ENCODE measurements at places on chromosomes 2 and 18. TPM values are rescaled to one million over a fixed set of nuclear protein-coding genes. Genes with fewer than 3 reads are reported as not detected.

DPYSL5 gene
- total RNA-seq: not detected

ASNSD1 gene
- 33.0 TPM for total RNA-seq

ELOA2 gene
- not detected for total RNA-seq

TWIST2 gene
- total RNA-seq: 0.19 TPM

NOL4 gene
- 0.65 TPM for total RNA-seq

FN1 gene
- 1,402 TPM for total RNA-seq

TCF7L1 gene
- total RNA-seq: 3.6 TPM

MATN3 gene
- total RNA-seq: 0.05 TPM

SPATA3 gene
- not detected for total RNA-seq

DSG1 gene
- 0.61 TPM for total RNA-seq

CNTNAP5 gene
- not detected for total RNA-seq

CYRIA gene
- 4.3 TPM for total RNA-seq

PROC gene
- total RNA-seq: 376 TPM

TSPYL6 gene
- total RNA-seq: under 0.01 TPM

RNPEPL1 gene
- 32.8 TPM for total RNA-seq

RASGRP3 gene
- total RNA-seq: 8.7 TPM

CCDC74B gene
- total RNA-seq: 0.09 TPM

TMEM178A gene
- 0.42 TPM for total RNA-seq

BOLA3 gene
- 9.5 TPM for total RNA-seq

LAPTM4A gene
- total RNA-seq: 69.1 TPM

ARHGAP25 gene
- total RNA-seq: 6.4 TPM

TMEM247 gene
- not detected for total RNA-seq

RAB1A gene
- 52.8 TPM for total RNA-seq

ILKAP gene
- 19.2 TPM for total RNA-seq

PCARE gene
- not detected for total RNA-seq

TEX261 gene
- 54.8 TPM for total RNA-seq

CFAP221 gene
- total RNA-seq: 3.1 TPM

ANKRD29 gene
- total RNA-seq: 0.28 TPM

RRM2 gene
- 124 TPM for total RNA-seq

EFEMP1 gene
- 0.65 TPM for total RNA-seq

ORC4 gene
- total RNA-seq: 28.1 TPM
